ENCODE measurements at places on chromosomes 4 and X.

DNA sequence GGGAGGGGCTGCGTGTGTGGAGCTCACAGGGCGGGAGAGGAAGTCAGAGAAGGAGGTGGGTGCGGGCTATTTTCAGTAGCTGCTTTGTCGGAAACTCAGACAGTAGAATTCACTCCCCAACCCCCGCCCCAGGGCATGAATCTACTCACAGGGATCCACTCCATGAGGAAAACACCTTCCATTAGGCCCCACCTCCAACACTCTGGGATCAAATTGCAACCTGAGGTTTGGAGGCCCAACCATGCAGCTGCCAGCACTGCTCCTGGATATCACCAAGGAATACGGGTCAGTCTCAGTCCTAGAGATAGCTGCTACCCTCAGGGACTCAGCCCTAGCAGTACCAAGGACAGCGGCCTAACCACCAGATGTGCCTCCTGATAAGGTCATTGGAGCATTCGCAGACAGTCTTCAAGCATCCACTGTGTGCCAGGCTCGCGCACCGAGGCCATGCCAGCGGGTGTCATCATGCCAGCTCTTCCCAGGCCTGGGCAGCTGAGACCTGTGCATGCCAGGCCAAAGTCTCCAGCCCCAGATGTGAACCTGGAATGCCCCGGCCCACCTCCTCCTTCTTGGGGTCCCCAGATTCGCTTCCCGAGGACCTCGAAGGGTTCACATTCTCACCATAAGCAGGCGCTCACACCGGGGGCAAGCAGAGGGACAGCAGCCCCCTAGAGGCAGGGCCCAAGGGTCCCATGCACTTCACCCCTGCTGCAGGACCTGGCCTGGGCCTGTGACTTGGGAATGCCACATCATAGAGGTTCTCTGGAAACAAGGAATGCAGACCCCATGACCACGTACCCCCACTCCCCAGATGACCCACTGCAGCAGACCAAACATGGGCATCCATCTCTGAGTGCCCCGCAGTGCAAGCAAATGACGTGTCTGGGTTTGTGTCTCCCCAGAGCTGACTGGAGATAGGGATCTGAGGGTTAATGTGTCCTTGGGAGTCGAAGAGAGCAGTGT is 102.3 kb downstream of the ADRA2C start:
- no peak overlapping the region for H3K27ac ChIP-seq
- no peak overlapping the region for H3K4me3 ChIP-seq
- DNase-seq: peak; percentile 51
- H3K27me3 ChIP-seq: peaks cover 36% of the 10 kb centered on the region
- H3K36me3 ChIP-seq: no peaks in the 10 kb centered on the region

- no peaks in the 10 kb centered on the region for H3K27me3 ChIP-seq
- H3K4me1 ChIP-seq: peaks cover 8% of the 10 kb centered on the region
- no peak overlapping the region for H3K4me3 ChIP-seq
- peak overlapping the region; percentile 63 for H3K27ac ChIP-seq
- peak; percentile 75 for DNase-seq
- H3K36me3 ChIP-seq: no peaks in the 10 kb centered on the region
Measured at GRCh38 chr4:149409146-149409545, 406.5 kb downstream of the IQCM start.

GRCh38 chr4:29708473-29708872 is 1011.7 kb upstream of the PCDH7 start:
- H3K4me1 ChIP-seq: peaks cover 12% of the 10 kb centered on the region
- no peaks in the 10 kb centered on the region for H3K27me3 ChIP-seq
- H3K36me3 ChIP-seq: no peaks in the 10 kb centered on the region
- H3K4me3 ChIP-seq: no peak overlapping the region
- peak; percentile 73 for DNase-seq

DNA sequence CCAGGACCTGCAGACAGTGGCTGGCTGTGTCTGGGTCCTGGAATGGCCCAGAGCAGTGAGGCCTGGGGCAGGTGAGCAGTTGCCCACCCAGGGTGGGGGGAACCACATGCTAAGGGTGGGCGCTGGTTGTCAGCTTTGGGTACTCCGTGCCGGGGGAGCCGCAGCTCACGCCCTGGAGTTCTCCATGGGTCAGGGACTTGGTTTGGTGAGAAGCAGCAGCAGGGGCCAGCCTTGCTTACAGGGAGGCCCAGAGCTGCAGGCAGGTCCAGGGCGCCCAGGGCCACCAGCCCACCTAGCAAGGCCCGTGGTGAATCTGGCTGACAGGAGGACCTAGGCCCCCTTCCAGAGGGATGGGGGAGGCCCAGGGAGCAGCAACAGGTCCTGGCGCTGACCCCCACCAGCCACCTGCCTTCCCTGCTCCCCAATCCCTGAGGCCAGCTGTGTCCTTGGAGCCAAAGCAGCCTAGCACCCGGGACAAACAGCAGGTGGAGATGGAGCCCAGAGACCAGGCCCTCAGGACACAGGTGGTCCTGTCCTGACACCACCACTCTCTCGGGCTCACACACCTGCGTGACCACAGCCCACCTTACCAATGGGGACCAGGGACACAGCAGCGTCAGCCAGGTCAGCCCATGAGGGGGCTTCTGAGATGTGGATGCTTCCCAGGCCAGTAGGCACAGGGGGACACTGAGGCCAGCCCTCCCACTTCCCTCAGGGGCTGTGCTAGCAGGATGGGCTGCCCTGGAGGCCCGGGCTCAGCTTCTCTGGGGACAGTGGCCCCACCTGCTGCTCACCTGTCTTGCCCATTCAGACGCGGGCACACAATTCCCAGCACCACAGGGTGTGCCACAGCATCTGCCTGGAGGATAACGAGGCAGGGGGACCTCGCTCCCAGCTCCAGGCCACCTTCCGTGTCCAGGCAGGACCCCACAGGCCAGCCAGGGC is 3.5 kb downstream of the MXD4 start:
- peaks cover 27% of the 10 kb centered on the region for H3K36me3 ChIP-seq
- H3K27me3 ChIP-seq: no peaks in the 10 kb centered on the region
- no peak overlapping the region for H3K4me3 ChIP-seq
- H3K27ac ChIP-seq: peak overlapping the region; percentile 56

- peaks cover 6% of the 10 kb centered on the region for H3K4me1 ChIP-seq
Measured at GRCh38 chr4:138981930-138982390, 33.6 kb upstream of the NOCT start.

DNA sequence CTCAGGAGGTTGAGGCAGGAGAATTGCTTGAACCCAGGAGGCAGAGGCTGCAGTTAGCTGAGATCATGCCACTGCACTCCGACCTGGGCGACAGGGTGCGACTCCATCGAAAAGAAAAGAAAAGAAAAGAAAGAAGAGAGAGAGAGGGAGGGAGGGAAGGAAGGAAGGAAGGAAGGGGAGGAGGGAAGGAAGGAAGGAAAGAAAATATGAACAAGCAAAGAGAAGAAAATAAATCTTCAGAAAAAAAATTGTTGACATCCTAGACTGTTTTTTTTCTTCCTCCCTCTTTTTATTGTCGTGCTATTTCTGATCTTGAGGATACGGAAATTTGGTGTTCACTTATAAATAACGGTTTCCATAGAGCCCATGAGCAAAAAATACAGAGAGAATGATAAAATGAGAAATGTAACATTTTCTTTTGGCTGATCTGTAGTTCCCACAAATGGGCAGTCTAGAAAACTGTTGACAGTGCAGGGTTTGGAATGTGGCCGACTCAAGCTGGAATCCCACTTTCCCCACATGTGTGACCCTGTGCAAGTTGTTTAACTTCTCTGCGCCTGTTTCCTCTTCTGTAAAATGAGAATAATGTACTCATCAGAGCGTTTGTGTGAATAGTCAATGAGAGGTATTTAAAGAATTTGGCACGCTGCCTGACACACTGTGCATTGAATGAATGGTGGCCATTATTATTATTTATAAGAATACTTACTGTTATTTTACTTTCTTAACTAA is 19.4 kb downstream of the SORBS2 start:
- H3K4me3 ChIP-seq: no peak overlapping the region
- no peaks in the 10 kb centered on the region for H3K27me3 ChIP-seq
- no peaks in the 10 kb centered on the region for H3K36me3 ChIP-seq
- H3K27ac ChIP-seq: peak overlapping the region; percentile 38

- no peak overlapping the region for H3K27ac ChIP-seq
- DNase-seq: no peak
- H3K27me3 ChIP-seq: peaks cover 14% of the 10 kb centered on the region
Measured at GRCh38 chr4:143618811-143619210, 81.7 kb downstream of the FREM3 start.

- no peaks in the 10 kb centered on the region for H3K4me1 ChIP-seq
- H3K27ac ChIP-seq: no peak overlapping the region
- H3K27me3 ChIP-seq: no peaks in the 10 kb centered on the region
- no peaks in the 10 kb centered on the region for H3K36me3 ChIP-seq
- no peak for DNase-seq
Measured at GRCh38 chrX:111830571-111830970, 45.4 kb upstream of the TRPC5OS start.

GRCh38 chr4:120688791-120689190 is 233.7 kb downstream of the PRDM5 start:
- H3K27me3 ChIP-seq: no peaks in the 10 kb centered on the region
- H3K27ac ChIP-seq: no peak overlapping the region
- H3K4me3 ChIP-seq: no peak overlapping the region
- H3K36me3 ChIP-seq: no peaks in the 10 kb centered on the region
- no peak for DNase-seq

GRCh38 chr4:10893395-10893794 is 208.8 kb upstream of the CLNK start:
- H3K27ac ChIP-seq: no peak overlapping the region
- no peaks in the 10 kb centered on the region for H3K4me1 ChIP-seq
- no peak overlapping the region for H3K4me3 ChIP-seq
- H3K36me3 ChIP-seq: no peaks in the 10 kb centered on the region
- DNase-seq: no peak

GRCh38 chr4:70691661-70692060 is 3.3 kb downstream of the UTP3 start:
- peaks cover 17% of the 10 kb centered on the region for H3K4me1 ChIP-seq
- H3K27me3 ChIP-seq: no peaks in the 10 kb centered on the region
- no peak overlapping the region for H3K27ac ChIP-seq
- no peak overlapping the region for H3K4me3 ChIP-seq

DNA sequence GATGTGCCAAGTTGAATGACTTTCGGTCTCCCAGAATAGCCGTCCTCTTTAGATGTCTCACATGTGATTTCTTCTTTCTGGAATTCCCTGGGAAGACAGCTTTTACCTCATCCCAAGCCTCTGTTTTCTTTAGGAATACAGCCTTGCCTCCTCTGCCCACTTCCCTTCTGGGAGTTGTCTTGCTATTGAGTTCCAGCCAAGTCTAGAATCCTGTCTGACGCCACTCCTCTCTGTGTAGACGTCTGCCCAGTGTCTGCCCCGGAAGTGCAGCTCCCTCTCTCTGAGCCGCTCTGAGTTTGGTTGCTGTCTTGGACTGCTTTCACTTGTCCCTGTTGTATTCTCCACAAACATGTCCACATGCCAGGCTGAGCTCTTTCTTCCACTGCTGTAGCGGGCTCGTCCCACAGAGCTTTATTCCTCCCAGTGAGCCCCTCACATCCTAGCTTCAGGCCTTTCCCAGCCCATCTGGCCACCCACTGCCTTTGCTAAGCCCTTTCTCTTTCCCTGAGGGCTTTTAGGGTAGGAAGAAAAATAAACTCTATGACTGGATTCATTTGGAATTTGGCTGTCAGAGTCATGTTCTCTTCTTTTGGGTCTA is 9.0 kb upstream of the IGFBP7 start:
- H3K27me3 ChIP-seq: no peaks in the 10 kb centered on the region
- peak; percentile 70 for DNase-seq
- H3K36me3 ChIP-seq: no peaks in the 10 kb centered on the region
- H3K4me1 ChIP-seq: peaks cover 22% of the 10 kb centered on the region
- peak overlapping the region; percentile 81 for H3K27ac ChIP-seq
- no peak overlapping the region for H3K4me3 ChIP-seq

DNA sequence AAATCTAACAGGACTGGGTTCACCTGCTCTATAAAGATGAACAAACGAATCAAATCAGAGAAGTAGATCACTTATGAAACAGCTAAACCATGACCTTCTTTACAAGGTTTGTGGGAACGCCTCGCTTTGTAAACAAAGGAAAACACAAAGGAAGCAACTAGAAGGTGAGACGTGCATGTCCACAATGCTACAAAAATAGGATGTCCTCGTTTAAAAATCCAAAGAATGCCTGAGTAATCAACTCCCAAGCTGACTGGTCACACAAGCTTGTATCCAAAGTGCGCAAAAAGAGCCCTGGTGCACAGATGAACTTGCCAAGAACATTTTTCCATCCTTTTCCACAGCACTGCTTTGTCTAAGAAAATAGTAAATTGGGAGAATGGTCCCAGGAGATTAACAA is 6.3 kb upstream of the SH3KBP1 start:
- no peak overlapping the region for H3K4me3 ChIP-seq
- DNase-seq: no peak
- peaks cover 3% of the 10 kb centered on the region for H3K4me1 ChIP-seq
- H3K27me3 ChIP-seq: no peaks in the 10 kb centered on the region
- H3K27ac ChIP-seq: no peak overlapping the region

DNA sequence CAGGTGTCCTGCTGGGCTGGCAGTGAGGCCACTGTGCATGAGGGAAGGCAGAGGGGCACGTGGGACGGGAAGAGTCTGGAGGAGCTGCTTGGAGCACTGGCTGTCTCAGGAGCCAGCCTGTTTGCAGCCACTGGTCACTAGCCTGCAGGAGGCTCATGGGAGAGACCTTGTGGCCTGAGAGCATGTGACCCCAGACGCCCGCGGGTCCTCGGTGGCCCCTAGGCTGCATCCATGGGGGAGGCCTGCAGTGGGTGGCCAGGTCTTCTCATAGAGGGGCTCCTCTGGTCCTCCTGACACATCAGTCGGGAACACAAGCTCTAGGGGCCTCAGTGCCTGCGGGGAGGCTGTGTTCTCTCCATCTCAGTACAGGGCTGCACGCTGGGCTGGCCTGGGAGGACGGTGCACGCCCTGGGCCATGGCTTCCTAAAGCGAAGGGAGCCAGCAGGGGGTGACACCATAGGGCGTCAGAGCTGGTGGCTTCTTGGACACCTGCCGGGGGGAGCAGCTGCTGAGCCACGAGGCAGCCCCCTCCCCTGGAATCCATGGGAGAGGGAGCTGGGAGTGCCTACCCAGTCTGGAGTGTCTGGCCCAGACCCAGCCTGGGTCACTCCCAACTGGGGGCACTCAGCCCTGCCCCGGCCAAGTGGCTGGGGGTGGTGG is 12.3 kb downstream of the NAT8L start:
- H3K4me1 ChIP-seq: no peaks in the 10 kb centered on the region
- peak; percentile 60 for DNase-seq
- no peak overlapping the region for H3K27ac ChIP-seq
- no peak overlapping the region for H3K4me3 ChIP-seq

DNA sequence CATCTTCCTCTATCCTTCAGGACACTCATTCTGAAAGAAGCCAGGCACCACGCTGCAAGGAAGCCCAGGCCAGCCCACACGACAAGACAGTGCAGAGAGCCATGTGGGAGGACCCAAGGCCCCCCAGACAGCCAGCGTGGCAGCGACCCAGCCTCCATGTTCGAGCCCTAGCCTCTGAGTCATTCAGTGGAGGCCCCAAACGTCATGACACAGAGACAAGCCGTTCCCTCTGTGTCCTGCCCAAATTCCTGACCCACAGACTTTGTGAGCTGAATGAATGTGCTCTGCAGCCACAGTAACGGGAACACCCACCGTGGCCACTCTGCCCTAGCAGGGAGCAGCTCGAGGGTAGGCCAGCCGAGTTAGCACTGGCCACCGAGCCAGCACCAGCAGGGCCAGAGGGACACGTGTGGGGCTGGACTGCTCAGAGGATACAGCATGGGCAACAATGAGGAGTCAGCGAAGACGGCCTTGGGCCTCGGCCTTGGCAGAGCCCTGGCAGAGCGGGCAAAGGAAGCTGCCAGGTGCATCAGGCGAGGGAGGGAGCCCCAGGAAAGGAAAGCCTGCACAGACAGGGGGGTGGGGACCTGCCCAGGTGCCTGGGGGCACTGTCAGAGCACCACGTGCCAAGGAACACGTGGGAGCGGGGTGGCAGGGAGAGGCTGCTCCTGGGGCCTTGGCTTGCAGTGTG is 8.6 kb downstream of the BLOC1S4 start:
- DNase-seq: no peak
- H3K27ac ChIP-seq: no peak overlapping the region
- H3K4me3 ChIP-seq: no peak overlapping the region
- H3K36me3 ChIP-seq: no peaks in the 10 kb centered on the region
- H3K27me3 ChIP-seq: no peaks in the 10 kb centered on the region

All from RWPE2 (cell line).